ENCODE measurements at places on chromosomes 12 and 14. TPM values are rescaled to one million over a fixed set of nuclear protein-coding genes. Genes with fewer than 3 reads are reported as not detected.

DNA sequence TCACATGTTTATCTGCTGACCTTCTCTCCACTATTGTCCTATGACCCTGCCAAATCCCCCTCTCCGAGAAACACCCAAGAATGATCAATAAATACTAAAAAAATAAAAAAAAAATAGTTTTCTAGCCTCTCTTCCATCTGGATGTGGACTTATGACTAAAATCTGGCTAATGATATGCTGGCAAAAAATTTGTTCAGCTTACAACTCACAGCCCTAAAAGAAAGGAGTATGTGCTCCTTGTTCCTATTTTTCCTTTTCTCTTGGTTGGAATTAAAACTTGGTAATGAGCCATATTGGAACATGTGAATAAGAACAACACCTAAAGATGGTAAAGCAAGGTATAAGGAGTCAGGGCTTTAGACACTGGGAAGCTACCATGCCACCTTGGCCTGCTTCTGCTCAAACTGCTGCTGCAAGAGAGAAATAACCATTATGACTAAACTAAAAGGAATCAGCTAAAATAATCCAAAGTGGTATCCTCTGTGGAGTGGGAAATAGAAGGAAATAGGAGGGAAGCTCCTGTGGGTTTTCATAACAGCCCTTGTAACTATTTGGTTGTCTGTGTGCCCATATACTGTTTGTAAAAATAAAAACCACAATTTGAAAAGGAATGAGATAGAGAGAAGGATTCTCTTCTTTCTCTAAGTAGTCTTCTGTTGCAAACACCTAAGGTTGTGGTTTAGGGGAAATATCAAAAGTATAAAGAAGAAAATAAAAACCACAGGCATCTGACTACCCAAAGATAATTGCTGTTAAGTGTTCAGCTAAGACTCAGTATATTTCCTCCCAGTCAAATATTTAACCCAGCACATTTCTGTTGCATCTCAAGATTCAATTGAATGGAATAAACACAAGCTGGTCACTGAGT is 53.8 kb downstream of the SDR9C7 start:
- H3K27me3 ChIP-seq, result no peaks in the 10 kb centered on the region
- no peak overlapping the region for H3K4me3 ChIP-seq
- DNase-seq, result no peak
- H3K36me3 ChIP-seq, result no peaks in the 10 kb centered on the region
- H3K4me1 ChIP-seq, result no peaks in the 10 kb centered on the region
- no peak overlapping the region for H3K27ac ChIP-seq

DNA sequence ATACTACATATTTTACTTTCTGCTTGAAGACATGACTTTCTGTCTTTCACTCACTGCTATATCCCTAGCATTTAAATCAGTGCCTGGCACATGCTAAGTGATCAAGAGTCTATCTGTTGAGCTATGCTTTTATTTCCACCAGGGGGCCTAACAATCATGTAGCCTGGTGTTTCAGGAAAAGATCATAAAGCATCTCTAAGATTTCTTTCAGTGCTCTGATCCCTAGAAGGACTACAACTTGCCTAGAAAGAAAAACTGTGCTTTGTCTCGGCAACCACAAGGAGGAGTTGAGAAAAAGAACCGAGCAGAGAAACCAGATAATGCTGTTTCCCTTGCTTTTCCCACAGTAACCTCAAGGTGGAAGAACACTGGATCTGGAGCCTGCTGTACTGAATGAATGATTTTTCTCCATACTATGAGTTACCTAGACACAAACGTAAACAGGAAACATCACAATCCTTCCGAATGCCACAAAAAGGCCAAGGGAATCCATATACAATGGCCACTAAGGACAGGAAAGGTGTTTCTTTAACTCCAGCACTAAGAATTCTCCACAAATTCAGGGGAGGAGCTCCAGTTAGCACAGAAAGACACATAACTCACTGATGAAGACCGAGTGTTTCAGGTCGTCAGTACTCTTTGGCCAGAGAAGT is 1.2 kb downstream of the CRY1 start:
- H3K27me3 ChIP-seq, result no peaks in the 10 kb centered on the region
- H3K36me3 ChIP-seq, result no peaks in the 10 kb centered on the region
- peaks cover 15% of the 10 kb centered on the region for H3K4me1 ChIP-seq
- peak overlapping the region; percentile 98 for H3K4me3 ChIP-seq
- H3K27ac ChIP-seq, result peak overlapping the region; percentile 97

DNA sequence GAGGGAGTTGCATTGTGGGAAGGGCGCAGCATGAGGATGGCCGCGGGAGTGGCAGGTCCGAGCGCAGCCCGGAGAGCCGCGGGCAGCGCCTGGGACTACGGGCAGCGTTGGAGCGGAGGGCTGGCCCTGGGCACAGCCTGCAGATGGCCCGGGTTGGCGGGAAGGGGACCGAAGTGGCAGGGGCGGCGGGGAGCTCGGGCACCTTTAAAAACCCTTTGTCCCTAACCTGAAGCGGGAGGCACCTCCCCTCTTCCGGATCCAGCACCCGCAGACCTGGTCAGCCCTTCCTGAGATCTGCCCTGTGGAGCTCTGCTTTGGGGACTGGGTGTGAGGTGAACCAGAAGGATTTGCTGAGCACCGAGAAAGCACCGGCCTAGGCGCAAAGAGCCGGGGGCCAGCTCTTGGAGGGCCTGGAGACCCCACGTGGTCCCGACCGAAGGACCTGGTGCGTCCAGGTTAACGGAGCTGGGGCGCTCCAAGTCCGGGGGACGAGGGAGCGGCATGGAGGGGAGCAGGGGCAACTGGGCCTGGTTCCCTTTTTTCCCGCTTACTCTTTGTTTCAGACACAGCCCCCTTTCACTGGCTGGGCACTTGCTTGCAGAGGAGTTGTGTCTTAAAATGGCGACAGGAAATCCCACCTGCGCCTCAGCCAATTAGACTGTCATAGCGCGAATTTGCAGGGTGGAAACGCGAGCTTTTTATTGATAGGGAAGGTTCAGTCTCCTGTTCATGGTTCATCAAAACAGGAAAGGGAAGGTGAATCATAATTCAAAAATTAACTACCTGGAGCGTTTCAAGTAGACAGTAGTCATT is 792 bp upstream of the SLC38A1 start:
- peaks cover 45% of the 10 kb centered on the region for H3K4me1 ChIP-seq
- peaks cover 31% of the 10 kb centered on the region for H3K27me3 ChIP-seq
- no peaks in the 10 kb centered on the region for H3K36me3 ChIP-seq
- DNase-seq, result peak; percentile 17

DNA sequence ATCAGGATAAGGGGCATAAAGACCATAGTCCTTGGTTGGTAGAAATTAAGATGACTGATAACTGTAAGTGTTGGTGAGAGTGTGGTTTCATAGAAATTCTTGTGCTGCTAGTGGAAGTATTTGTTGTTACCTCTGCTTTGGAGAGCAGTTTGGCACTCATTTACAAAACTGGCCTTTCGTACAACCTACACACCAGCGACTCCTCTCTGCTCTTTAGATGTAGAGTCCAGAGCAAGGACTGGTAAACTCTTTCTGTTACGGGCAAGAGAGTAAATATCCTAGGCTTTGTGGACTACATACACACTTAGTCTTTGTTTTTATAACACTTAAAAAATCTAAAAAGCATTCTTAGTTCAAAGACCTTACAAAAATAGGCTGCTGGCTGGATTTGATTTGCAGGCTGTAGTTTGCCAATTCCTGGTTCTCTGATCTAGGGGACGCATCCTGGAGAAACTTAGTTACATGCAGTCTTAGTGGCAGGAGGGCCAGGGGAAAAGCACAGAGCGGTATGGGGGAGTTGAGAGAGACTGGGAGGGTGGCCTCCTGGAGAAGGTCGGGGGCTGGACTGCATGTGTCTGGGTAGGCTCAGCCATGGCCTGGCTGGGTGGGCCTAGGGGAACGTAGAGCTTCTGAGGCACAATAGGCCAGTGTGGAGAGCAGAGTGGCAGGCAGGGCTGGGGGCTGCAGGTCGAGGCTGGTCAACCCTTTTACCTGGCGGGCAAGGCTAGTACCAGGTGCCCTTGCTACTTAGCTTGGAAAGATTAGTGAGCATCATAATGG is 55.3 kb upstream of the AMN start:
- no peak overlapping the region for H3K27ac ChIP-seq
- no peaks in the 10 kb centered on the region for H3K27me3 ChIP-seq
- H3K4me1 ChIP-seq, result no peaks in the 10 kb centered on the region
- DNase-seq, result no peak
- peaks cover 18% of the 10 kb centered on the region for H3K36me3 ChIP-seq
- no peak overlapping the region for H3K4me3 ChIP-seq

DNA sequence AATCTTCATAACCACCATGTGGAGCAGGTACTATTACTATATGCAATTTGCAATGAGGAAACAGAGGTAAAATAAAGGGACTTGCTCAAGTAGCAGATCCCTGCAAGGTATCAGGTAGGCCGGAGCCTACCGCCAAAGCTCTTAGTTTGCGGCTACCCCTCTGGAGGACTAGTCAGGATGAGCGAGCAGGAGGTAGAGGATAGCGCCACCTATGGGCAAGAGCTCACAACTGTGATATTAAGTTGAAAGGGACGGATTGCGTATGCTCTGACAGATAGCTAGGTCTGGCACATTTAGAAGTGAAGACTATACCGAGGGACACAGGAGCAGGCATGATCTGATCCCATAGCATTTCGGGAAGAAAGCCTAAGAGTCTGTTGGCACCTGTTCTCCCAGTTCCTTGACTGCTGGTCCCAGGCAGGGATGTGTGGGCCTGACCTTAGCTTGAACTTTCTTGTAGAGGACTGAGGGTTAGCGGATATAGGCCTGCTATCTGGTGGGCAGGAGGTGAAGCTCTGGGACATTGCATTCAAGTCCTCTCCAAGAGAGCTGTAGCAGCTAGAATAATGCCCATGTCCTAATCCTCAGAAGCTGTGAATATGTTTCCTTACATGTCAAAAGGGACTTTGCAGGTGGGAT is 48.0 kb downstream of the SLC17A8 start:
- H3K27me3 ChIP-seq, result no peaks in the 10 kb centered on the region
- H3K36me3 ChIP-seq, result no peaks in the 10 kb centered on the region
- peak; percentile 25 for DNase-seq
- no peak overlapping the region for H3K4me3 ChIP-seq

GRCh38 chr12:65126482-65126881 is 5.4 kb upstream of the WIF1 start:
- no peak overlapping the region for H3K27ac ChIP-seq
- H3K27me3 ChIP-seq, result peaks cover 20% of the 10 kb centered on the region
- no peaks in the 10 kb centered on the region for H3K36me3 ChIP-seq
- no peaks in the 10 kb centered on the region for H3K4me1 ChIP-seq
- H3K4me3 ChIP-seq, result no peak overlapping the region

- no peak for DNase-seq
- H3K27me3 ChIP-seq, result no peaks in the 10 kb centered on the region
- H3K27ac ChIP-seq, result no peak overlapping the region
Measured at GRCh38 chr12:92912052-92912451, 17.0 kb downstream of the EEA1 start.

GRCh38 chr12:57094208-57095160 is 5.6 kb downstream of the NAB2 start:
- H3K27me3 ChIP-seq, result no peaks in the 10 kb centered on the region
- H3K27ac ChIP-seq, result peak overlapping the region; percentile 45
- peaks cover 72% of the 10 kb centered on the region for H3K4me1 ChIP-seq

DNA sequence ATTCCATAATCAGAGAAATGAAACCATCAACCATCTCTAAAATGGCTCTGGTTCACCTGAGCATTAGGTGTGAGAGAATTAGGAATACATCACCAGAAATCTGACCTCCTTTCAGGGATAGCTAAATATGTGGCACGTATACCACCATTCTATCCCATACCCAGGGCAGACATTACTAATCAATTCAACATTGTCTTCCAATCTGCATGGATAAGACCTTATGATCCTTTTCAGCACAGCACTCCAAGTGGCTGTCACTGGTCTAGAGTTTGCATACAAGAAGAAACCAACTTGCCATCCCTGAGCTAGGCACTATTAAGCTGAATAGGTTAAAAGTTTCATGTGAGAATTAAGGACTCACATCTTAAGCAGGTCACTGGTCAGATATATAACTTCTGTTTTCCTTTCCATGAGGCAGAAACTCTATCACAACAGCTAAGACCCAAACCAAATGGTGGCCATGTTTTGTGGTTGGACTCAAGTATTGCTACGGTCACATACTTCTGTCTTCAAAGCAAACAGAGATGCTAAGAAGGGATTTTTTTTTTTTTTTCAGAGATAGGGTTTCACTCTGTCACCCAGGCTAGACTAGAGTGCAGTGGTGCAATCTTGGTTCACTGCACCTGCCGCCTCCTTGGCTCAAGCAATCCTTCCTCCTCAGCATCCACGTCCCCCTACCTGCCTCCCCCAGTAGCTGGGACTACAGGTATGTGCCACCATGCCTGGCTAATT is 249.0 kb downstream of the DPF3 start:
- H3K4me1 ChIP-seq, result peaks cover 9% of the 10 kb centered on the region
- H3K36me3 ChIP-seq, result no peaks in the 10 kb centered on the region
- H3K4me3 ChIP-seq, result no peak overlapping the region
- no peak for DNase-seq
- H3K27me3 ChIP-seq, result no peaks in the 10 kb centered on the region

DNA sequence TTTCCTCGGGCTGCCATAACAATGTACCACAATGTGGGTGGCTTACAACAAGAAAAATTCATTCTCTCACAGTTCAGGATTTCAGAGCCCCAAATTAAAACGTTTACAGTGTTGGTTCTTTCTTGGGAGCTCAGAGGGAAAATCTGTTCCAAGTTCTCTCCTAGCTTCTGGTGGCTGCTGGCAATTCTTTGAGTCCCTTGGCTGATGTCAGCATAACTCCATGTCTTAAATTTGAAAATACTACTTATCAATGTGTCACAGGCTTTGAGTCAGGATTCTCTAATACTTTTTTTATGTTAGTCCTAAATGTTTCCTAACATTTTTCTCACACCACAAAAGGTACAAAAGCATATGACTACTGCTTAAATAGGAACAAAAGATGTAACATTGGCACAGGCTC is 198.4 kb upstream of the ATXN7L3B start:
- H3K36me3 ChIP-seq, result no peaks in the 10 kb centered on the region
- H3K27me3 ChIP-seq, result no peaks in the 10 kb centered on the region
- H3K4me3 ChIP-seq, result no peak overlapping the region
- H3K4me1 ChIP-seq, result no peaks in the 10 kb centered on the region
- no peak for DNase-seq

GRCh38 chr12:126156806-126157574 is 1091.8 kb downstream of the AACS start:
- H3K4me1 ChIP-seq, result peaks cover 6% of the 10 kb centered on the region
- DNase-seq, result no peak

GRCh38 chr12:67357376-67358125 is 88.4 kb downstream of the CAND1 start:
- no peak for DNase-seq
- H3K4me1 ChIP-seq, result peaks cover 21% of the 10 kb centered on the region
- H3K27ac ChIP-seq, result no peak overlapping the region
- H3K36me3 ChIP-seq, result no peaks in the 10 kb centered on the region

DNA sequence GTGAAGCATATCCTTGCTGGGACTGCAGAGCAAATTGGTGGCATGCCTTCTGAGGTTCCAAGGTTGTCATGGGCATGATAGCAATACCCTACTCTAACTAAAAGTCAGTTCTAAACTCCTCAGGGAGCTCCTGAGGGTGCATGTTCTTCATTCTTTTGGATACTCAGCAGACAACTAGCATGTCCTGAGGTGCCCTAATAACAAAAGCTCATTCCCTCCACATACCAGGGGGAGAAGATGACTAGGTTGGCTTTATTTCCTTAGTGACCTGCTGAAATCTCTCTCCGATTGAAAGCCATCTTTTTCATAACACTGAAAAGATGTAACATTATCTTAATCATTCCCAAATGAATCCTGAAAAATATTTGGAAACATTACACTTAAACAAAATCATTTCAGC is 188.7 kb upstream of the IGF1 start:
- H3K4me3 ChIP-seq, result no peak overlapping the region
- H3K27ac ChIP-seq, result no peak overlapping the region
- H3K27me3 ChIP-seq, result no peaks in the 10 kb centered on the region

The GLI1 gene
- total RNA-seq, result 7.1 TPM

The GLIPR1L1 gene
- not detected for total RNA-seq

The TOMM20L gene
- not detected for total RNA-seq

The REP15 gene
- 1.3 TPM for total RNA-seq

All from muscle of leg (tissue), 16 donors.